ENCODE measurements at places on chromosomes 16 and 17.

DNA sequence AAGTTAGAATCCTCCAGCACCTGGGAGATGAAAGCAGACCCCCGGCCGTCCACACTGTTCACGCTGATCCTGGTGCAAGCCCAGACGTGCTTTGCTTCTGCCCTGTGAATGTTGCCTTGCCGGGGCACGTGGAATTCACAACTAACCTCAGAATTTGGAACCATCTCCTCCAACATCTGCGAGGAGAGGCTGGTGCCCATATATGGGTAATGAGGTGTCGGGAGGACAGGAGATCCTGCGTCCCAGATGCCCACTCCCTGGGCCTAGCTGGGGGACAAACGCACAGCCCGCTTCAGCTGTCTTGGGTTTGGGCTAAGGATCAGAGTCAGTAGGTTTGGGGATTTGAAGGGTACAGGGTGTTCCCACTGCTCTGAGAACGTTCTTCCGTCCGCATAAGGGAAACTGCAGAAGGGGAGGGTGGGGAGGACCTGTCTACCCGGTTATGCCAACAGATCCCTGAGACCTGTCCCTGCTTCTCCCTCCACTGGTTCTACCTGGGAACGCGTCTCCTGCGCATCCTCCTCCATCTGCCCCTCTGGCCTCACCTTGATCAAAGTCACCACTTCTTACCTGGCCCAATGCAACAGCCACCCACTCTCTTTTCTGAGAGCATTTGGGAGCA, 14.1 kb downstream of the PPL start:
- DNase-seq, result no peak

DNA sequence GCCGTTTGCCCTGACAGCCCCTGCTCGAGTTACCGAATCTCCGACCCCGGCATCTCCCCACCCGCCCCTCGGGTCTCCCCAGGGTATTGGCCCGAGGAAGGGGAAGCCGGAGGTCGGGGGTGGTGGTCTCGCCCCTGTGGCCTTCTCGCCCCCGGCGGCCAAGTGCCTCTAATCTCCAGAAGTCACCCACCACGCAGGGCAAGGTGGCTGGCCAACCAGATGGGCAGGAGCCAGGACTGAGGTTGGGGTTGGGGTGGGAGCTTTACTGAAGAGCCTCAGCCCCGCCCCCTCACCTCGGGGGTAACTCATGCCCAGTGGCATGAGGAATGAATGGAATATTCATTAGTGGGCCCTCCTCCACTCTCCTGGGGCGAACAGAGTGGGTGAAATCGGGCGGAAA, 637 bp downstream of the DHRS11 start:
- no peak for DNase-seq

DNA sequence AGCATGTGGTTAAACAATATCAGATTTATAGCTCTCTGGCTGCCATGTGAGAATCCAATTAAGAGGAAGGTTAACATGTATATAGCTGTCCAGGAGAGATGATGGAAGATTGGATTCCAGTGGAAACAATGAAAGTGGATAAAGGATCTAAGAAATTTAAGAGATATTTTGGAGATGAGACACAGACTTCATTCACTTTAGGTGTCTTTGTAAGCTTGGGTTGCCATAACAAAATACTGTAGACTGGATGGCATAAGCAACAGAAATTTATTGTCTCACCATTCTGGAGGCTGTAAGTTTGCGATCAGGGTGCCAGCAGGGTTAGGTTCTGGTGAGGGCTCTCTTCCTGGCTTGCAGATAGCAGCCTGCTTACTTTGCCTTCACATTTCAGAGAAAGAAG, 155.9 kb upstream of the MYOCD start:
- DNase-seq, result no peak

GRCh38 chr16:47644166-47644565, 183.0 kb downstream of the PHKB start:
- no peak for DNase-seq

DNA sequence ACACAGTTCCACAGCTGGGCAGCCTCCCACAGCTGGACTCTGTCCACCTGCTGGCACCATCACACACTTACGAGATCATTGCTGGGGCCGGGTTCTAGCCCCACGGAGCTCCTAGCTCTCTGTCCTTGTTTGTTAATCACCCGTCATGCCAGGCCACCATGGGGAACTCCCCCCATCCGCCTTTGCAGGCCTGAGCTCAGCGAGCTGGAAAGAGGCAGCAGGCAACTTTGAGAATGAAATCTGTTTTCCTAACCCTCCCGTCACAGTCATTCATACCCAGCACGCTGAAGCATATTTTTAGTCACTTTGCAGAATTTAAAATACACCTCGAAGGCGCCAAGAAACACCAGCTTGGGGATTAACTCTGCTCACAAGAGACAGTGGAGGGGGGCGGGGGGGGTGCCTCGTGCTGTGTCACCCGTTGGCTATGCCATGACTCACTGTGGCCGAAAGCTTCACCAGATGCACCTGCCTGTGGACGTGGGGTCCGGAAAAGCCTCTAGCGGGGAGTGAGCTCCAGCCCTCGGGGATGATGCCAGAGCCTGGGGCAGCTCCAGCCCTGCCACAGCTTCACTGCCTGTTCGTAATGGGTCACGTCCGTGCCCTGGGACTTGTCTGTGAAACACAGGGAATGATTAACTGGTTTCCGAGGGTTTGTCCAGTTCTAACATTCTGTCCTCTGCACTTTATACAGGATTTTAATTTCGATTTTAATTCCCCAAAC, 1.4 kb upstream of the SPNS2 start:
- DNase-seq, result no peak

DNA sequence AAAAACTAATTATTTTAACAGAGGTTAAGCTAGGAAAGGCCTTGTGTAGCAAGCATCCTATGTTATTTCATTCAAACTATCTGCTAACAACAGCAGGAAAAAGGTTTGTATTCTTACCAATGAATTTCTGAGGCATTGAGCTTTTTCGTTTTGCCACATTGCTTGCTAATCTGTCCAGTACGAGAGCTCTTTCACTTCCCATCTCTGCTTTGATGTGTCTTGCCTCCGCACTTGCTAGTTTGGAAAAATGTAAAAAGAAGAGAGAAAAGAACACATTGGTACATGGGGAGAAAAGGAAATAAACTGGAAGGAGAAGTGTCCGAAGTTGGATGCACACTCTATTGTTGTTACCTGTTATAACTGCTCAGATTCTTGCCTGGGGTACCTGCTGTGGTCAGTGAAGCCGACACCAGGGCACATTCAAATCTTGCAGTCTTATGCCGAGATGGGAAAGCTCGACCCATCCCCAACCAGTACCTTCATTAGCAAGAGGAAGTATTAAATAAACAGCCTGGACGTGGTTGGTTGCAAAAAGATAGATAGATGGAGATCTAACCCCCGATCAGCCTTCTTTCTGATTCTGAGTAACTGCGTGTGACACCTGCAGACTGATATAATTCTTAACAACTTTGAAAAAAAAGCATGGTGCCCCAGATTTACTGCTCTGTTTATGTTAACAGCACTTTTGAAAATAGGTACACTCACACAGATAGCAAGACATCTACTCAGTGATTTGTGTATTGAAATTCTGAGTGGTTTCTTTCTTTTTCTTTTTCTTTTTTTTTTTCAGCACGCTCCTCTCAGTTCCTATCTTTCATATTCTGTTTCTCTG, 40.0 kb downstream of the GRB7 start:
- no peak for DNase-seq

DNA sequence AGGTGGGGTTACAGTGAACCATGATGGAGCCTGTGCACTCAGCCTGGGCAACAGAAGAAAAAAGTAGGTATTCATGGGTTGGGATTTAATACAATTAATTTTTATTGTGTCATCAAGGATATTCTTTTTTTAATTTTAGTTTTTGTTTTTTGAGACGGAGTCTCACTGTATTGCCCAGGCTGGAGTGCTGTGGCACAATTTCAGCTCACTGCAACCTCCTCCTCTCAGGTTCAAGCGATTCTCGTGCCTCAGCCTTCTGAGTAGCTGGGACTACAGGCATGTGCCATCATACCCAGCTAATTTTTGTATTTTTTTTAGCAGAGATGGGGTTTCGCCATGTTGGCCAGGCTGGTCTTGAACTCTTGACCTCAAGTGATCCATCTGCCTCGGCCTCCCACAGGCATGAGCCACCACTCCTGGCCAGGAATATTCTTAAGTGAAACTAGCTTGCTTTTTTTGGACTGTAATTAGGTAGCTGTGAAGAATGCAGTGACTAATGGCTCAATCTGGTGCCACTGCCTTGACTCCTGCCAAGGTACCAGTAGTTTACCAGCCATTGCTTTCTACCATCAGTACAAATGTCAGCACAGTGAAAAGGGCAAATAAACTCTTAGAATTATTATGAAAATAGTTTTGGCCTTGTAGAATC, 4.8 kb downstream of the PPM1D start:
- DNase-seq, result peak; percentile 88

DNA sequence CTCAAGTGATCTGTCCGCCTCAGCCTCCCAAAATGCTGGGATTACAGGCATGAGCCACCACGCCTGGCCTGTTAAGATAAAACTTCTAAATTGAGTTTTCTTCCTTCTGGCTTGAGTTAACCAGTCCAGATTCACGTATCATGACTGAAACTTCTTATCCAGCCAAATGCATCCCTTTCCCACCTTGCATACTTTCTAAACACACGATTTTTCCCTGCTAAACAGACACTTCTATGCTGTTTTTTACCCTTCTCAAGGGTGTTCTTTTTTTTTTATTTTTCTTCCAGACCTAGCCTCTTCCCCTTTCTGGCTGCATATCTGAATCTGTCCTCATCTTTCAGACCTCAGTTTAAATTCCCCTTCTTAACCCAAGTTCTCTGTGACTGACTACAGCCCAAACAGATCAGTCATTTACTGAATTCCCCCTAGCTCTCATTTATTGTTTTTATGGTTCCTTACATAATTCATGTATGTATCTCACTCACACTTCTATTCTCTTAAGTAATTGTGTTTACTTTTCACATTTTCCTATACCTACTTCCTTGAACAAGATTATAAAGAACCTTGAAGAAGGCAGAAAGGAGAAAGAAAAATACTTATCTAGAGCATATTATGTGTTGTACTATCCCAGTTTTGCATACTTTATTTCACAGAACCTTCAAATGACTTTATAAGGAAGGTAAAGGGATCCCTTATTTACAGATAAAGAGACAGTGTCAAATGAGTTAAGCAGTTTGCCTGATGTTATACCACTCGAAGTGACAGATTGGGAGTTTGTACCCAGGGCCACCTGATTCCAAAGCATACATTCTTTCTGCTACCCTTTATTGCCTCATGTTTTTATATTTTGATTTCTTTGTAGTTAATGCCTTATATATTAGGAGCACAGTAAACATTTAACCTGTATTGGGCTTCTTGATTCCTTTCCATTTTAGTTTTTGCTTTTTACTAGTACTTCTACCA, 5.2 kb downstream of the EVI2B start:
- DNase-seq, result no peak
